ENCODE measurements at places on chromosomes 3 and 15.

DNA sequence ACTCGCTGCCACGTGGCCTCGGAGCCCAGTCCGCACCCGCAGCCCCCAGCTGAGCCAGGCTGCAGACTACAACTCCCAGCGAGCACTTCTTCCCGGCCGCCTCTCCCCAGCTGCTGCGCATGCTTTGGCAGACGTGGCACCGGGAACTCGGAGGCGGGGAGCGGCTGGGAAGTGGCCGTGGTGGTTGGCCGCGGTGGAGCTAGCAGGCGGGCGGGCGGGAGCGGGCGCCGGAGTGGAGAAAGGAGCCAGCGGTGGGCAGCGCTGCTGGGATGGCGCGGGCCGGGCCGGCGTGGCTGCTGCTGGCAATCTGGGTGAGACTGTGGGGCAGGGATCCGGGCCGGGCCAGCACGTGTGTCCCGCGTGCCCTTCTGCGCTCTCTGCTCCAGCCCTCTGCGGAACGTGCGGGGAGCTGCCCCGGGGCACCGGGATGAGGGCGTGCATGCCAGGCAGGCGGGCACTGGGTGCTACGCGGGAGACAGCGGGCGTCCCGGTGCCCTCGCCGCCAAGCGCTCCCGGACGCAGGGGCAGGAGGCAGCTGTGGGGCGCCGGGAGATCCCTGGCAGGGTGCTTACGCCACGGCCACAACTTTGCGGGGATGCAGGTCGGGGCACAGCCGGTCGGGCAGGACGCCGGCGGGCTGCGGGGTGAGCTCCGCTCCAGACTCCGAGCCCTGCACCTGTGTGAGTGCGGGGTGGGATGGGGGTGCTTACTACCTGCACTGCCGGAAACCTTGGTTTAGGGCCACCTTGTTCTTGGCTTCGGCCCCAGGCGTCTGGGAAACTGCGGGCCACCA, at the start of gene PDIA5:
PDIA5 (plus strand) TSS at position 130 of the 793 bp plus-strand sequence; CDS start at position 270, 140 bp downstream.
- no peaks in the 10 kb centered on the region for H3K27me3 ChIP-seq
- H3K27ac ChIP-seq = peak within 1 kb of the TSS; percentile 79
- peak; percentile 93 for DNase-seq
- peaks cover 53% of the 10 kb centered on the region for H3K4me1 ChIP-seq
- peak within 1 kb of the TSS; percentile 94 for H3K4me3 ChIP-seq

GRCh38 chr3:34183114-34183513, 384.7 kb downstream of the PDCD6IP start:
- H3K27me3 ChIP-seq = no peaks in the 10 kb centered on the region
- no peaks in the 10 kb centered on the region for H3K36me3 ChIP-seq
- H3K4me1 ChIP-seq = no peaks in the 10 kb centered on the region
- no peak overlapping the region for H3K27ac ChIP-seq
- H3K4me3 ChIP-seq = no peak overlapping the region

DNA sequence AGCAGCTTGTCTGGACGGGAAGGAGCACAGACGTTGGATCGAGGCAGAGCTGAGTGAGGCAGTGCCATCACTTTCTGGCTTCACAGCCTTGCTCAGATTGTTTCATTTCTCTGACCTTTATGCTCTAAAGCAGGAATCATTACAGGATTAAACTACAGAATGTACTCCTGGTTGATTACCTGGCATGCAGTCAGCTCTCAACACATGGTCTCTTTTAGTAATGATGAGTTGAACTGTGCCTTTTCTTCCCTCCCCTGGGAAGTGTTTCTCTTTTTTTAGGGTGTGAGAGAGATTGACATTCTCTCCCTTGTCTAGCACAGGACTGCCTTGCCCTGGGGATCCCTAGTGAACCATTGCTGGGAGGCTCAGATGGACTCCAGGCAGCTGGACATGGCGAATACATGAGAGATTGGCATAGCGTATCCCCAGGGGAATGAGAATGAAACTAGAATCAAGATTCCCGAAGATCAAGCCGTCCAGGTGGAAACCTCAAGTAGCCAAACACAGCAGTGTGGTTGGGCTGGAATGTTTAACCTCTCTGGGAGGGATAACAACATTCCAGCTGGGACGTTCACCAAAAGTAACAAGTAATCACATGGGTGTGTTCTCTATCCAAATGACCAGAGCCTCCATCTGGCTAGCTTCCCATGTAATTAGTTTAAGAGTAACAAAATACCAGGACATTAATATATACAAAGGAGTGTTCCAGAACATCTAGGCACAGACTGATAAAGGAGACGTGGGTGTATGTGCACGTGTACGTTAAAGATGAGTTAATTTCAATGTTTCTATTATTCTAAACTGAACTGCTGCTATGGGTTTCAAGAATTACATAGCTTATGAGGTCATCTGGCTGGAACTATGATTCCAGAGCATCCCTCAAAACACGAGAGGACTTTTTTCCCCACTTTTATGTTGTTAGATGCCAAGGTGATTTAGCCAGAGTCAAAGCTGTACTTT, 118.6 kb upstream of the NR2E3 start:
- no peak for DNase-seq
- H3K4me1 ChIP-seq = no peaks in the 10 kb centered on the region
- no peak overlapping the region for H3K27ac ChIP-seq
- no peaks in the 10 kb centered on the region for H3K36me3 ChIP-seq
- no peak overlapping the region for H3K4me3 ChIP-seq

DNA sequence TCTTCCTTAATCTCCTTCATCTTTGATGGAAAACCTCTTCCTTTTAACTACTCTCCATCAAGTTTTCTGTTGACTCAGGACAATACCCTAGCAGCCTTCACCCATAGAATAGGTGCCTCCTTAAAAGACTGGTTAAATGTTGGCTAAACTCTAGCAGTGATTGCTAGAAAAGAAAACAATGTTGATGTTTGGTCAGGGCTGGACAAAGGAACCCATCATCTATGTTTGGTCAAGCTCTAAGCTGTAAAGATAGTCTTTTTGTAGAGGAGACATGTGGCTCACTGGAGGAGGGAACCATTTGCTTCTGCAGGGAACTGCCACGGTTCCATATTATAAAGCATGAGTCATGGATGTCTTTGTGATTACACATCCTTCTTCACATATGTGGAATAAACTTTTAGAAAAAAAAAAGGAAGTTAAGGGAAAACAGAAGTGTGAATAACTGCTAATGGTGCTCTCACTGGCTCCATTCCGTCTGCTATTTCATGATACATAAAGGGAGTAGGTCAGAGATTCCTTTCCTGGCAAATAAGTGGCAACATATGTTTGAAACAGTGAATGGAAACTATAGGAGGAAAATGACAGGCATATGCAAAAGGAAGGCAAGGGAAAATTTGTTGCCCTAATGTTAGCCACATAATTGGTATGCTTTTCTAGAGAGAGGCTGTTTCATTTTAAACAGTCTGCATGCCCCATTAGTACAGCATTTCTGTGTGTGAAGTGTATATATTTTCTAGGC, 78.2 kb downstream of the CMSS1 start:
- H3K27ac ChIP-seq = no peak overlapping the region
- peaks cover 28% of the 10 kb centered on the region for H3K4me1 ChIP-seq
- no peaks in the 10 kb centered on the region for H3K27me3 ChIP-seq
- H3K36me3 ChIP-seq = no peaks in the 10 kb centered on the region

GRCh38 chr3:183122257-183122932, 23.1 kb upstream of the MCCC1 start:
- H3K27me3 ChIP-seq = no peaks in the 10 kb centered on the region
- no peak overlapping the region for H3K4me3 ChIP-seq
- no peak overlapping the region for H3K27ac ChIP-seq
- no peaks in the 10 kb centered on the region for H3K36me3 ChIP-seq
- peaks cover 4% of the 10 kb centered on the region for H3K4me1 ChIP-seq
- DNase-seq = no peak

GRCh38 chr3:197224034-197224444, 74.4 kb downstream of the DLG1 start:
- no peaks in the 10 kb centered on the region for H3K36me3 ChIP-seq
- no peak overlapping the region for H3K27ac ChIP-seq
- no peaks in the 10 kb centered on the region for H3K27me3 ChIP-seq
- no peak for DNase-seq
- H3K4me3 ChIP-seq = no peak overlapping the region

DNA sequence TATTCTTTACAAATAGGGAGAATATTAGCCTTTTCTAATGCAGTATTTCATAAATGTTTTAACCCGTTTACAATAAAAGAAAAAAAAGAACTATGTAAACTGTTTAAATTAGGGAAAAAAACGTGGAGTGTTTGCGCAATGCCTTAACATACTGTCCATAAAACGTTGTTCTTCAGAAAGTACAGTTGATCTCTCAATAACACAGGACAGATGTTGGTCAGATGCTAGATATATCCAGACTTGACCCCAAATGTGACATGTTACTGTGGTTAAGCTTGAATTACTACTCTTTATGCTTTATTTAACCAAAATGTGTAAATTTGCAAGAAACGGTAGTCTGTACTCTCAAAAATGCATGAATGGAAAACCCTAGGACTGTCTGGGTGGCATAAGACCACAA, 110.3 kb downstream of the PLOD2 start:
- H3K4me3 ChIP-seq = no peak overlapping the region
- H3K4me1 ChIP-seq = no peaks in the 10 kb centered on the region
- no peaks in the 10 kb centered on the region for H3K36me3 ChIP-seq
- DNase-seq = no peak
- no peak overlapping the region for H3K27ac ChIP-seq
- H3K27me3 ChIP-seq = no peaks in the 10 kb centered on the region

DNA sequence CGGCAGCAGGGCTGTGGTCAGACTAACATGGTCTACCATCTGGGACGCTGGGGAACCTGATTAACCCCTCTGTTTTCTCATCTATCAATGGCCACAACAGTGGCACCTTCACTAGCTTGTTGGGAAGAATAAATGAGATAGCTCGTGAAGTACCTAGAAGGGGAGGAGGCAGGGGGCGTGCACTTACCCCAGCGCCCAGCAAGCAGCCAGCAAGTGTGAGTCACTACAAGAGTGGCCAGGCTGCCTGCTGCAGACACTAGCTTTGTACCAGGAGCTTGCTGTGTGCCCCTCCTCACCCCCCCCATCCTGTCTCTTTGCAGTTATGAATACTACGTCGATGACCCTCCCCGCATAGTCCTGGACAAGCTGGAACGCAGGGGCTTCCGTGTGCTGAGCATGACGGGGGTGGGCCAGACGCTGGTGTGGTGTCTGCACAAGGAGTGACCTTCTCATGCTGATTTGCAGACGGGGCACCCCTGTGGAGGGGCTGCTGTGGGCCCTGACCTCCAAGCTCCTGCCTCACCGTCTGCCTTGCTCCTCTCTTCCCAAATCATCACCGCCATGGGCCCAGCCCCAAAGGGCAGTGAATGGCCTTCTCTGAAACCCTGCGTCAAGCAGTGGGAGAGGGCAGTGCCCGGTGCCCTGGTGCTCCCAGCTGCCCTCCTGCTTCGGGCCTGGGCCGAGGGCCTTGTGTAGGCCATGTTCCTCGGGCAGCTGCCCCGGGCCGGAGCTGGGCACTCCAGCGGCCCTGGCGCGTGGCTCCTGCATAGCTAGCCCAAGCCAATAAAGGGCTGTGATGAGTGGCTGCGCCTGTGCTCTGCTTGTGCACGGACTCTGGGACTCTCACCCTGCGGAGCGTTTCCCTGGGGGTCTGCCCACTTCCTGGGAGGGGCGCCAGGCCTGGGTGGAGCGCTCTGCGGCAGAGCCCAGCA, 2.6 kb upstream of the C15orf62 start:
- H3K27ac ChIP-seq = no peak overlapping the region
- H3K36me3 ChIP-seq = peaks cover 15% of the 10 kb centered on the region
- DNase-seq = no peak
- H3K4me1 ChIP-seq = peaks cover 71% of the 10 kb centered on the region

DNA sequence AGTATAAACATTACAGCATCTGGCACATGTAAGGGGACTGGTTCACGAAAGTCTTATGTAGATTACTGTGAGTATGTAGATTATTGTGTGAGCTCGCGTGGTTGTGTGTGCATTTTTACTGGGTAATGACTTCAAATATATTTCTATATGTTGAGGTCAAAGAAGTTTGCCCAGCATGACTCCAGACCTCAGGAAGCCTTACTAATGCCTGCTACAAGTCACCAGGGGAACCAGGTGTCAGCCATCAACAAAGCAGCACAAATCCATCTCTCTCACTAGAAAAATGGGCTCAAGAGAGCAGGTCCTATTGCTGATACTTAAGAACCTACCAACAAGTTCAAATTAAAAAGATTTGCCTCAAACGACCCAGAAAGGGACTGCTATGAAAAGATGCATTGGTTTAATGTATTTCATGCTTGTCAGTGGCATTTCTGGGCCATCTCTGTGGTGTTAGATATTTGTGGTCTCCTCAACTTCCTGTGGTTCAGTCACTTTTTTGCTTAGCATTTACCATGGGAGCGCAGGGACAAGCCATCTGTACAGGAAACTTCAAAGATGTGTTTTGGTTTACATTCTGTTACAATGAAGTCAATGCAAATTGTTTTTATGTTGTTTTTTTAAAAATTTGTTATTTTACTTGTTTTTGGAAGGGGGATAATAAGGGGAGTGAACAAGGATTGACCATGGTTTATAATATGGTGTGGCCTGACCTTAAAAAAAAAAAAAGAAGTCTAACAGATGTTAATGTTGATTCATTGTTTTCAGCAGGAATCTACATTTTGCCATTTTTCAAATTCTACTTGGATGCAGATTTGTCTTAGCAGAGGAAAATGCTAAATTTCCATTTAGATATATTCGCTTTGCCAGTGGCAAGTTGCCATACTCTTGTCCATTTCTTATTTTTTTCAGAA, 172.1 kb upstream of the ADAMTS9 start:
- H3K27ac ChIP-seq = no peak overlapping the region
- H3K4me1 ChIP-seq = no peaks in the 10 kb centered on the region
- no peaks in the 10 kb centered on the region for H3K27me3 ChIP-seq
- DNase-seq = no peak
- no peaks in the 10 kb centered on the region for H3K36me3 ChIP-seq
- H3K4me3 ChIP-seq = no peak overlapping the region

DNA sequence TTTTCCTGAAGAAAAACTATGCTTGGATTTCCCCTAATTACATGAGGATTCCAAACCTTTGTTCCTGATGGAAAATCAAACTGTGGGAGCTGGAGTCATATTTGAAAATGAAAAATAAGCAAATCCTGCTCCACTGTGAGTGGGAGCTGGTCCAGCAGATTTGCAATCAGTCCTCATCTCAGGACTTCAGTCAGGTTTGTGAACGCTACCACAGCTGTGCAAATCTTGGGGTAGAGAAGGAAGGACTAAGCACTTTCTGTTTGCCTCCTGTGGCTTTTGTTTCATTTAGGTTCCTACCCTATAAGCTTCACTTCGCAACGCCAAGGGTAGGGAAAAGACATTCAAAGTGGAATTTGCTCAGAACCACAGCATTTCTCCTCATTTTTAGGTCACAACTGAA, 238.2 kb downstream of the TUSC7 start:
- H3K27ac ChIP-seq = no peak overlapping the region
- no peaks in the 10 kb centered on the region for H3K36me3 ChIP-seq
- no peaks in the 10 kb centered on the region for H3K27me3 ChIP-seq
- no peak for DNase-seq

DNA sequence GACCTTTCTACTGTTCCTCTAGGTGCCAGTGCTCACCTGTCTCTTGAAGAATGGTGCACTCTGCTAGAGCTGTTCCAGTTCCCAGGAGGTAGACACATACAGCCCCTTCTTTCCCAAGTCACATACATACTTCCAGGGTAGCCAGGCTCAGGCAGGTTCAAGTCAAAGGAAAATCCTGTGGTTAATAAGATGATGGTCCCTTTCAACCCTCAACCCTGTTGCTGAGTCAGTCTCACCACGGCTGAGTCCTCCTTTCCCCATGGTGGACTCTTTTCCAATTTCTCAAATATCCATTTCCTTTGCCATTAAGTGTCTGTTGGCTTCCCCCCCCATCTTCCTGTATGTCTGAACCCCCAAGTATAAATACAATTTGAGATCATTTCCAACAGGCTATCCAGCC, 56.1 kb upstream of the ACAN start:
- H3K27ac ChIP-seq = no peak overlapping the region
- peaks cover 13% of the 10 kb centered on the region for H3K27me3 ChIP-seq
- DNase-seq = no peak
- H3K4me3 ChIP-seq = no peak overlapping the region
- H3K4me1 ChIP-seq = no peaks in the 10 kb centered on the region
- no peaks in the 10 kb centered on the region for H3K36me3 ChIP-seq

Data from spleen (tissue), 13 donors.